ENCODE measurements at places on chromosomes 12 and 14.

DNA sequence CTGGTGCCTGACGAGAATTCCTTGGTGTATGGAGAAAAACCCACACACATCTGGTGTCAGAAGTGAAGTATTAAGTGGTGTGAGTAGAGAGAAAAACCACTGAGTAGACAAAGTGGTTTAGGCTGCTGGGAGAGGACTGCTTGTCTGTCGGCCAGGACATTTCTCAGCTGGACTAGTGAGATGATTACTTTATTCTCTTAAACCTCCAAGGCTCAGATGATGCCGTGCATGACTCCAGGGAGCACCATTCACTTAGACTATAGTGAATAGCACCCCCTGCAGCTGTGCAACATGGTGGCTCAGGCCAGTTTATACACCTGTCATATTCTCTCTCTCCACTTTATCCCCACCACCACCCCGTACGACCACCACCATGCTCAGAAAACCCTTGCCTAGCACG lies 28.5 kb upstream of the NFYB start:
- DNase-seq: no peak

DNA sequence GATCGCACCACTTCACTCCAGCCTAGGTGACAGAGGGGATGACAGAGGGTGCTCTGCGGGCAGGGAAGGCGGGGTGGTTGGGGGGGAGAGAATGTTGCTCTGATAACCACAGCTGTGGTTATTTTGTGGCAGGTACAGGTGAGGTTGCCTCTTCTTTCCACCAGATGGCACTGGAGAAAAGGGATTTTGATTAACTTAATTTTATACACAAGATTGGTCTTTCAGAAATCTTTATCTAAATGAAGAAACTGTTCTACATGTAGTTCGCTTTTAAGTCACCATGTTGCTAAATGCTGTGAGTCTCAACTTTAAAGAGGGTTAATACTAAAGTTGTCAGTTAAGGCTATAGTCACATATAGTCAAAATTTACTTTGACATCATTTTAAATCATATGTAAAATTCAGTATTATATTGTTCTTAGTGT lies 25.7 kb downstream of the FGF23 start:
- no peak for DNase-seq

- DNase-seq: no peak
Observed at GRCh38 chr14:89674936-89675335, 257.9 kb upstream of the FOXN3 start.

GRCh38 chr14:75793806-75794205 lies 132.8 kb downstream of the TTLL5 start:
- DNase-seq: no peak

- DNase-seq: no peak
Observed at GRCh38 chr14:36716614-36717184, 55.0 kb downstream of the PAX9 start.

- no peak for DNase-seq
Observed at GRCh38 chr12:6178981-6179761, 21.0 kb upstream of the CD9 start.

DNA sequence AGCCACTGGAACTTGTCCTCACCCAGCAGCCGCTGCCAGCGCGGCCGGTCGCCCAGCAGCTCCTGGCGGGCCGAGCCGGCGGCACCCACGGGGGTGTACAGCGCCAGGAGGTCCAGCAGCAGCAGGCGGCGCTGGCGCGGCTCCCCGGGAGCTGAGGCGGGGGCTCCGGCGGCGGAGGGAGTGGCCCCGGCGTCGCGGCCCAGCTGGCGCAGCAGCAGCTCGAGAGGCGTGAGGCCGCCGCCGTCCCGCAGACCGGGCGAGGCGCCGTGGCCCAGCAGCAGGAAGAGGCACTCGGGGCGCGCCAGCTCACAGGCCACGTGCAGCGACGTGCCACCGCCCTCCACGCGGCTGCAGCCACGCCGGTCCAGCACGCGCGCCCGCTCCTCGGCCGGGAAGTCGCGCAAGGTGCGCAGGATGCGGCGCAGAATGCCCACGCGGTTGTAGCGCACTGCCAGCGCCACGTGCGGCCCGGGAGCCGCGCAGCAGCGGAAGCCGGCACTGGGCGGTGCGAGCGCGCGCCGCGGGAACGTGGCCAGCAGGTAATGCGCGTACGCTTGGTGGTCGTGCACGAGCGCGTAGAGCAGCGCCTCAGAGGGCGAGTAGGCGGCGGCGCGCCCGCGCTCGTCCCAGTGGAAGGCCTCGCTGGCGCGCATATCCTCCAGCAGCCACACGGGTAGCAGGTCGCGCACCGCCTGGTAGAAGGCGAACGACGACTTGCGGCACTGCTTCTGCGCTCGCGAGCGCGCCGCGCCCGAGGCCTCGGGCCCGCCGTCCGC lies 2.3 kb downstream of the ANKRD9 start:
- DNase-seq: no peak

GRCh38 chr14:104758981-104759969 lies 6.3 kb downstream of the SIVA1 start:
- no peak for DNase-seq

DNA sequence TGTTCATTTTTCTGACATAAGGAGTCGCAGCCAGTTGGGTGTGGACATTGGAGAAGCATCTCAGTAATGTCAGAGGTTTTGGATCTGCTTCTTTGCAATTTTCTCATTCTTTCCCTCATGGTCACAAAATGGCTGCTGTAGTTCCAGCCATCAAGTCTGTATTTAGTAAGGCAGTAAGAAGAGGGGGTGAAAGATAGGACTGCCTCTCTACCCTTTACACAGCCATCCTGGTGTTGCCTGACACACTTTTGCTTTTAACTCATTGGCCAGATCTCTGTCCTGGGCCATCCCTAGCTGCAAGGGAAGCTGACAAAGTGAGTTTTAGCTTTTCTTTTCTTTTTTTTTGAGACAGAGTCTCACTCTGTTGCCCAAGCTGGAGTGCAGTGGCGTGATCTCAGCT lies 66.2 kb downstream of the EID3 start:
- no peak for DNase-seq

GRCh38 chr14:98470663-98471062 lies 801.3 kb downstream of the BCL11B start:
- no peak for DNase-seq

- DNase-seq: no peak
Observed at GRCh38 chr14:89773151-89773550, 181.4 kb downstream of the EFCAB11 start.

GRCh38 chr12:27179400-27180214 lies 64.5 kb upstream of the STK38L start:
- no peak for DNase-seq

GRCh38 chr12:117052386-117053049 lies 46.7 kb downstream of the TESC start:
- no peak for DNase-seq

DNA sequence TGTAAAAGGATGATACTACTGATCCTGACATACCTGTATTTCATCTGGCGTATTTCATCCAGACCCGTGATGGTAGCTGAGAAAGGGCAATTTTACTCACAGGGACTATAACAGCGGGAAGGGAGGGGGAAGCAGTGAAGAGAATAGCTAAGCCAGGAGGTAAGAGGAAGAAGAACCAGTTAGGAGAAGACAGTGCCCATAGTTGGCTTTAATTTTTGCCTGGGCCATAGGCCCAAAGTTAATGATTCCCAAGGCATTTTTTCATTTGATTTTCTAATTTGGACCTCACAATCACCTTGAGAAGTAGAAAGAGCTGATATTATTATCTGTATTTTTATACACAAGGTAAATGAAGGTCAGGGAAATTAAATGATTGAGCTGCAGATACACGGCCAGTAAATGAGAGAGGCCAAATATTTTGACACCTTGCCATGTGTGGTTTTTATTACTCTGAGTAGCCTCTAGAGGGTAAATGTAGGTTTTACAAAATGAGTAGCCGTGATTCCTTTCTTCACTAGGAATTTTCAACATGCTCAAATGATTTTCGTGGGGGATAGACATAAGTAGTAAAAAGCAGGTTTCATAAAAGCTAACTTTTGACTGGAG lies 382.2 kb downstream of the FUT8 start:
- DNase-seq: no peak

GRCh38 chr12:95884998-95885397 lies 26.2 kb downstream of the SNRPF start:
- no peak for DNase-seq

DNA sequence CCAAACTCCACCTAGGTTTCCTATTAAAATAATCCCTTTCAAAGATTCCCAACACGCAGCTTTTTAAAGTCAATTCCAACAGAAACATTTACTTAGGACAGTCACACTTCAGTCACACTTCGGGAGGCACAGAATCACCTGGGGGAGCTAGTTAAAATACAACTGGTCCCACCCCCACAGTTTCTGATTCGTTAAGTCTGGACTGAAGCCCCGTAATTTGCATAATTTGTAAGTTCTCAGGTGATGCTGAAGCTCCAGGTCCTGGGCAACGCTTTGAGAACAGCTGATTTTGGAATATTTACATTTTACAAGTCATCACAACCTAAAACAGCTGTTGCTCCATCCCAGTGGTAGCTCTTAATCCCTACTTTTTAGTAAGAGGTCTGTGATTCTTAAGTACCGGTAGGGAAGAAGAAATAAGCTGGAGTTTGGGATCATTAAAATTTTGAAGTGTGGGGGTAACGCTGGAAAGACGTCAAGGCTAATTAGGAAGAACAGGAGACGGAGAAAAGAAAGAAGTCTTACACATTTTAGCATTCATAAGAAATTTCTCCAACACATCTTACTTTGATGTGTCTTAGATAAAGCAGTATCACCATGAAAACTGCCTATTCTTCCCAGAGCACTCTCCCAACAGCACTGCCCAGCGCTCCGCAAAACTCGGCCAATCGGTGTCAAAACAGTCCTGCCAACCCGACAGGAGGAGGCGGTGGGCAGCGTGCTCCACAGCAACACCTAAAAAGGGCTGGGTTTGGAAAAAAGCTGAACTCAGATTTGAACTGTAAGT lies 1.1 kb downstream of the IPO8 start:
- no peak for DNase-seq

DNA sequence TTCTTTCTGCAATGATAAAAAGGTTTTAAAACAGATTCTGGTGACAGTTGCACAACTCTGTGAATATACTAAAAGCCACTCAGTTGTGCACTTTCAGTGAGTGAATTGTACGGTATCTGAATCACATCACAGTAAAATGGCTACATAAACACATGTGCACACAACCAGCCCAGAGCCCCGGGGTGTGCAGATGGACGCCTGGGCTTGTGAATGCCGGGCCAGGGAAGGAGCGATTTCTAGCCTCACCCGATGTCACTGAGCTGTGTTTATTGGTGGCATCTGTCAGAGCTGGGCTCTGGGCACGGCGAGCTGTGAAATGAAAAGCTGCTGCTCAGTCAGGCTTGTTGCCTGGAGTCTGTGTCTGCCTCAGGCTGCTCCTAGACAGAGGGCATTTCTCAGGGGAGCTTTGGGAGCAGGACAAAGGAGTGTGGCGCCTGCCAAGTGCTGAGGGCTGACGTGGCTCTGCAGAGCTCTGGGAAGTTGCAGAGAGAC lies 25.9 kb downstream of the RHOF start:
- DNase-seq: no peak

DNA sequence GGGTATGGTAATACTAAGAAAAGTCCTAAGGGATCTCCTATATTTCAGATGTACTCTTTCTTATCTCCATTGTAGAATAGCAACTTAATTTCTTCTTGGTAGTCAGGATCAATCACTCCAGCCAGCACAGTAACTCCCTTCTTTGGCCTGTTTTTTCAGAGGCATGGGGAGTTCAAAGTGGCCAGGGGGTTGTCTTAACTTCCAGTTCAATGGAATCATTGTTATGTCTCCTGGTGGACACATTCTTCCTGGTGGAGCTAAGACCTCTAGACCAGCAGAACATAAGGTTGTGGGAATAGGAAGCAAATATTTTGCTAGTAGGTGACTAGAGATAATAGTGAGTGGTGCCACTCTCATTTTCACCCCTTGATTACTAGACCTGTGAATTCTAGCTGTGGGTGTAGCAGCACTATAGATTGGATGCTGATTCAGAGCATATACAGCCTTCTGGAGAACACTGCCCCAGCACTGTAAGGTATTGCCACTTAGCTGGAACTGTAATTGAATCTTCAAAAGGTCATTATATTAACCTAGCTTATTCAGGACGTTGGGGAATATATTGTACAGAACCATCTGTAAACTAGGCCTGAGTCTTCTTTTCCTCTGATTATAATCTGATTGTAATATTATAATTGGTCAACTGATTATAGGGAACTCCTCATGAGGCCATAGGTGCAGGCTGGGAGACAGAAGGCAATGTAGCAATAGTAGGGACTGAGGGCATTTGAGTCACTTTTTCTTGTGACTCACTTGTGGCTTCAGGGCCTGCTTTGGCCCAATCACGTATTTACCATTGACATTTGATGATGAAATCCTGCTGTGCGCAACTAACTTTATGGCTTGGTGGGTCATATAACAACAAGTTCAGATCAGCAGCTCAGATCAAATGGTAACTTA lies 60.2 kb upstream of the ATP2B1 start:
- DNase-seq: no peak

GRCh38 chr14:68468437-68469207 lies 324.2 kb downstream of the ZFP36L1 start:
- DNase-seq: no peak

- no peak for DNase-seq
Observed at GRCh38 chr12:110922652-110923051, 2.3 kb upstream of the MYL2 start.

- no peak for DNase-seq
Observed at GRCh38 chr12:45561488-45561887, 168.0 kb upstream of the ARID2 start.

- no peak for DNase-seq
Observed at GRCh38 chr12:124740691-124741137, 123.0 kb downstream of the SCARB1 start.

GRCh38 chr14:84937016-84937415 lies 592.9 kb upstream of the FLRT2 start:
- no peak for DNase-seq

- DNase-seq: no peak
Observed at GRCh38 chr12:113007166-113007565, 28.8 kb downstream of the OAS2 start.

GRCh38 chr12:67275380-67275913 lies 6.3 kb downstream of the CAND1 start:
- DNase-seq: no peak

GRCh38 chr12:83016991-83017390 lies 330.3 kb downstream of the TMTC2 start:
- DNase-seq: no peak

DNA sequence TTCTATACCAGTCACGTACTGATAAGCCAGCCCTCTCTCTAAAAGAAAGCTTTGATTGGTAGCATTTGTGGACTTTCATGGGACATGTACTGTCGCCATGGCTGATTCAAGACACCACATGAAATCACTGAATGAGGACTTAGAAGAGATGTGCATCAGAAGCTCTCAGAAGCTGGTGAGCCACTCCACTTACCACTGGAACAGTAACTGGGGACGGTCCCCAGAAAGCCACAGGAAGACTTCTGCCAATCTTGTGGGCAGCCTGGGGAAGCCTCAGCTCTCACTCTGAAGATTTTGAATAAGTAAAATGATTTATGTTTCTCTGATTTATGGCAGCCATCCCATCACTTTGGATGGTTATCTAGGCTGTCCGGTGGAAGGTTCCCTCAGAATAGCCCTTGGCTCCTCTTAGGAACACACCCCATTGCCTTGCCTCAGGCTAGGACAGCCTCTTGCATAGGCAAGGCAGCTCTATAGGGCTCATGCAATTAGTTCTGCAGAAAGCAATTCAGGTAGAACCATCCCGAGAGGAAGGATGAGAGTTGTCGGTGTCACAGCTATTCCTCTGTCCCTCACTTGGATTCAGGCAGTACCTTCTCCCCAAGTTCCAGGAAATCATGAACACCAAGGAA lies 9.8 kb downstream of the DHRS1 start:
- no peak for DNase-seq

All from activated gamma-delta T cell (primary cell).